ENCODE measurements at places on chromosomes 1 and 21. TPM values are rescaled to one million over a fixed set of nuclear protein-coding genes. Genes with fewer than 3 reads are reported as not detected.

Gene RRP1B
- total RNA-seq, result 14.6 TPM

- no peaks in the 10 kb centered on the region for H3K4me1 ChIP-seq
- H3K27ac ChIP-seq, result no peak overlapping the region
- H3K36me3 ChIP-seq, result no peaks in the 10 kb centered on the region
- H3K27me3 ChIP-seq, result peaks cover 84% of the 10 kb centered on the region
- no peak overlapping the region for H3K4me3 ChIP-seq
- DNase-seq, result no peak
Observed at GRCh38 chr1:37031871-37032270, 2.4 kb downstream of the GRIK3 start.

DNA sequence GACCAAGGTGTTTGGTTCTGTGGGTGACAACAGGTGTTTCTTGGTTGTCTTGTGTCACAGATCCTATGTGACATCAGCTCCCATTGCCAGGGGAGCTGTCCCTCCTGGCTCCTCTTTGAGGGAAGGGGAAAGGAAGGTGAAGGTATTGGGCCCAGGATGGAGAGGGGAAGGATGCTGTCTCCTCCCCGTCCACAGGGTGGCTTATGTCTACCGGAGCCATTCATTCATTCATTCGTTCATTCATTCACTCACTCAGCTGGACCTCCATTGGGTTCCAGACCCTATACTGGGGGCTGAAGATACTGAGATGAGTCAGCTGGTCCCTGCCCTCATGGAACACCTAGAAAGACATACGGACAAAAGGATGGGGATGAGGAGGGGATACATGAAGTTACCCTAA is 38.9 kb downstream of the EPHB2 start:
- peaks cover 3% of the 10 kb centered on the region for H3K4me1 ChIP-seq
- no peak for DNase-seq
- no peak overlapping the region for H3K4me3 ChIP-seq
- no peaks in the 10 kb centered on the region for H3K27me3 ChIP-seq
- no peak overlapping the region for H3K27ac ChIP-seq
- no peaks in the 10 kb centered on the region for H3K36me3 ChIP-seq

DNA sequence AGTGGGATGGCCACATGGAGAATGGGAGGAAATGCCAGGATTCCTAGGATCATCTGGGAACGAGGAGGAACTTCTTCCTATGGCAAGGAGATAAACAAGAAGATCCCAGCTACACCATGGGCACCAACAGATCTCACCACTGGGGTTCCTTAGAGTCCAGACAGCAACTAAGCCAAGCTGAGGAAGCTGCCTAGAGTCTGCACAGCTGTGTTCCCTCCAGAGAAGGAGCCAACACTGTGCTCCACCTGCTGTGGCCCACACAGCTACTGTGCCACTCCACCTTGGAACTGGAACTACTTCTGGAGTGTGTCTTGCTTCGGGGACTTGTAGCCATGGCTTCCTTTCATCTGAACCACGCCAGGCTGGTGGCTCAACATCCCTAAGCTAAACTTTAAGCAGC is 6.0 kb downstream of the IFNAR1 start:
- no peaks in the 10 kb centered on the region for H3K27me3 ChIP-seq
- no peak overlapping the region for H3K27ac ChIP-seq
- H3K4me3 ChIP-seq, result no peak overlapping the region
- no peak for DNase-seq

Data from lung (tissue), 17 donors.